ENCODE measurements at places on chromosomes 4 and X.

DNA sequence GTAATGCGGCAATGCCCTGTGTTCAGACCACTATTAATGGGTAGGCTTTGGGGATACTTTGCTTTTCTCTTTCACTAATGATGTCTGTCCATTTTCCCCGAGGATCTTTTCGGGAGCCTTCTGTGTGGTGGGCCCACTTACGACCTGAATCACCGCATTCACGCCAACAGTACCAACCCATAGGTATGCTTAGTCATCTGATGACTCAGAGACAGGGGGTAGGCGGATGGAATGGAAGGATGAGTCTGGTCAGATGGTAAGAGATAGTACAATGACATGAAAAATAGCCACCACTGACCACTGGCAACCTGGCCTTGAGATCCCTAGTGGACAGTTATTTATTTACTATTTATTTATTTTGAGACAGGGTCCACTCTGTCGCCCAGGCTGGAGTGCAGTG, 76.0 kb upstream of the DHRSX start:
- DNase-seq: no peak

GRCh38 chrX:86014421-86014820, 32.9 kb downstream of the CHM start:
- DNase-seq: no peak

DNA sequence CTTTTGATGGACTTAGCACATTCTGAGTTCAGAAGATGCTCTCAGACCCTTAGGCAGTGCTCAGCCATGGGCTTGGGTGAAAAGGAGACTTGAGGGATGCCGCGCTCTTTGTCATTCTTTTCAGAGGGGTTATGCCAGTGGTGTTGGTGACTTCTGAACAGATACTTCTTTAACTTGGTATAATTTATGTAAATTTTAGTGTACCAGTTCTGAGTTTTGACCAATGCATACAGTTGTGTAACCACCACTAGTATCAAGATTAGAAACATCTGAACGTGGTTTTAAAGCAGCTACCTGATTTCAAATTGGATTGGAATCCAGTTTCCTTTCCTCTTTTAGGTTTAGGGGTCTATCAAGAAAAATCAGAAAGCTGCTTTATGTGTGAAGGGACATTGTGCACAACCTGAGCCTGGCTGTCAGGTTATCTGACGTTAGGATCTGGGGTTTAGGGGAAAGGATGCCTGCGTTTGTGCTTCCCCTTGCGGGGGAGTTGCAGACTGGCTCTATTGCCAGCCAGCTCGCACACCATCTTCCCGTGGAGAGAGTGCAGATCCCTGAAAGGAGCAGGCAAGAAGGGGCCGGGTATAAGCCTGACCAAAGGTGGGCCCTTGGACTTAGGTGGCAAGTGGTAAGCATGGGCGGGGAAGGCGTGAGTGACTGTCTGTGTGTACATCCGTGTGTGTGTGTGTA, 19.0 kb downstream of the SMS start:
- no peak for DNase-seq

DNA sequence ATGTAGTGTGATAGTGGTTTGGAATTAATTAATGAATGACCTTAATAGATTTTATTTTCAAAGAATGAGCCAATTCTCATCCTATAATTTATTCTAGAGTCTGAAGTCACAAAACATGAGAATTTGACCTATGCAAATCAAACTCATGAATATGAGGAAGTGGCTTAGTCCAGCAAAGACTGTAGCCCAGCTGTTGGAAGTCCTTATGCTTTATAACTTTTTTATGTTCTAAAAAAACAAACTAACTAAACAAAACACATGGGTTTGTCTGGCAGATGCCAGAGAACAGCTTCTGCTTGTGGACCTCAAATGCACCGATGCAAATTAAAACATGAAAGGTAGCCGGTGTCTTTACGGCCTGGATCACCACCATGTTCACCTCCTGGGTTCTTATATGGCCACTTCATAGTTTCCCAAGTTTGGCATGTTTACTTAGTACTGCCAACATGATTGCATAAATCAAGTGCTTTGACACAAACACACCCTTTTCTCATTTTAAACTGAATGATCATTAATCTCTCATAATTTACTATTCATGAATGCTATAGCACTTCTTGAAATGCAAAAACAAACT, 277.4 kb downstream of the PAPSS1 start:
- no peak for DNase-seq

DNA sequence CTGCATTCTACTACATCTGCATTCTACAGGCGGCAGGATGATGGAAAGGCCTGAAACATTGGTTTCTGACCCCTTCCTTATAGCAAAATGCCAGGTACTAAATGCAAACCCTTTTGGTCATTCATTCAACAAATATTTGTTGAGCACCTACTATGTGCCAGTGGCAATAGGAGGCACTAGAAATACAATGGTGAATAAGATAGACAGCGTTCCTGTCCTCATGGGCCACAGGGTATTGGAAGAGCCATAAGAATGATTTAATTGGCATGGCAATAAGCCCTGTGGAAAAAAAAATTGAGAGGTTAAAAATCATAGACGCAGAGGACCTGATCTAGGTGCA, 17.3 kb upstream of the LAP3 start:
- no peak for DNase-seq

GRCh38 chr4:147015491-147015890, 69.8 kb upstream of the TTC29 start:
- no peak for DNase-seq

DNA sequence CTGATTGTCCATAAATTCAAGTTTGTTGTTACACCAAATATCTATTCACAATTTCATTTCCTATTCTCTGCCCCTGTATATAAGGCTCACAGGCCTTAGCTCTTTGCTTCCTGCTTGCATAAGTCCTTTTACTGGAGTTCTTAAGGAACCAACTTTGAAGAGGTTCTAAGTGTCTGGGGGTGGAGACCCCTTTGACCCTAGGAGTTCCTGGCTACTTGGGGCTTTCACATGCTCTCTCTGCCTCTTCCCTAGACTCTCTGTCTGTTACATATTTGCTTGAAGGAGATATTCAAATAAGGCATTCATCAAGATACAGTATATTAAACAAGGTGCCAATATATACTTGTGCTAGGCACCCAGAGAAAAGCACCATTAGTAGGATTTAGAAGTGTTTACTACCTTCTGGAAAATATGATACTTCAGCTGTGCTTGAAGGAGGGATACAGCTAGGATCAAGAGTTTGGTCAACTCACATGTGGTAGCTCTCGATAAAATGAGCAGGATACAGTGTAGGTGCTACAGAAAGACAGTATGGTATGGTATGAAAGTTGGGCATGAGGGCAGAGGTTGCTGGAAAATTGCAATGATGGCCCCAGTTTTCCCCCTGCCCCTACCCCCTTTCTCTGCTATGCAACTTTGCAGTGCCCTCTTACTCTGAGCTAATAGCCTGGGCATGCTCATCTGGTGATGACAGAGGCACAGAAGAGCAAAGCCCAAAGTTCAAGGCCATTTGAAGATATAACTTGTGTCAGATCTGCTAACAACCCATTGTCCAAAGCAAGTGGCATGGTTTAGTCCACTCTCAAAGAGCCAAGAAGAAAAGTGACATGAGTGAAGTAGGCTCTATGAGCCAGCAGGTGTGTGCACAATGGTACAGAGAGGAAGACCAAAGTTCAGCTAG, 107.6 kb upstream of the CPEB2 start:
- DNase-seq: no peak

GRCh38 chr4:35138449-35138848, 1105.9 kb downstream of the ARAP2 start:
- DNase-seq: no peak

GRCh38 chr4:154406018-154406795, 85.4 kb downstream of the DCHS2 start:
- no peak for DNase-seq

DNA sequence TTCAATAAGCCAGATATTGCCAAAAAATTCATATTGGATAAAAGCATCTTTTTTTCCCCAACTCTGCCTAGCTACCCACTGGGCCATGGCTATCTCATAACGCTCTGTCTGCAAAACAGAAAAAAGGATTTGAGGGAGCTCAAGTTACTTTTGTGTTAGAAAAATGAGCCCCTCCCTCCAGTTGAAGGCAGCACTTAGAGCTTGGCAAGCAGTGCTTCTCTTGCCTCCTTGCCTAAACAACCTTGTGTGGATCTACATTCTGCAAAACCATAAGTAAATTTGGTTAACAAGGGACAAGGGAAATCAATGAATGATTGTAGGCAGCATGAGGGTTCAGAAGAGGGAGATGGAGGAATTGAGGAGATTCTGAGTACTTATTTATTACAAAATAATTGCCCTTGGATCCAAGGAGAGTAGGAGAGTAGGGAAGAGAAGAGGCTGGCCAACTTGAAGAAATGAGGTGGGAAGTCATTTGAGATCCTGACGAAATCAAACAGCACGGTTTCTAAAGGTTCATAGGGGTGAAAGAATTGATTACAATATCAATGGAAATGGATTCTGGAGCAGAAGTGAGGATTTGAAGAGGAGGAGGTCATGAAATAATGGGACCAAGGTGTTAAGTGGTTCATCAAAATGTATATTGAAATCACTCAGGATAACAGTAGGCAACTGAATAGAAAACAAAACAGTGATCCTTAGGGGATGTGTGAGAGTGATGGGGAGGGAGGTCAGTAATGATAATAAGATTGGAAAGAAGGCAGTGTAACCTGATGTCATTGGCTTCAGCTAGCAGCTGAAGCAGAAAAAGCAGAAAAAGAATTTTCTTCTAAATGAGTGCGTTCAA, 434.8 kb upstream of the IGFBP7 start:
- no peak for DNase-seq

DNA sequence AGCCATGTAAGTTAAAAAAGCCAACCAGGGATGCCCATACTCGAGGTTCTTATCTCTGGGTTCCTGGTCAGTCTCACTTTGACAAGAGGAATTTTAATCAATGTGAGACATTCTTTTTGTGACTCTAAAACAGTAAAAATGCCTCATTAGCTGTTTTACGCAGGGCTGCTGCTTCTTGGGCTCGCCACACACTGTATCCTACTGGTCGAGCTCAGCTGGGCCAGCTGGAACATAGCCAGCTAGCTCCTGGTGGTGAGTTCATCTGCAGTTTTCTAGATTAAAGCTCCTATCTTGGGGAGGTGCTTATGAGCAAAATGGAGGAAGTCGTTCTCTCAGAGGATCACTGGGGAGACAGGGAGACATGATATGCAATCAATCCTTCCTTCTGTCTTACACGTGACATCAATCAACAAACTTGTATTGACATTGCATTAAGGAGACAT, 55.9 kb upstream of the LEF1 start:
- no peak for DNase-seq

DNA sequence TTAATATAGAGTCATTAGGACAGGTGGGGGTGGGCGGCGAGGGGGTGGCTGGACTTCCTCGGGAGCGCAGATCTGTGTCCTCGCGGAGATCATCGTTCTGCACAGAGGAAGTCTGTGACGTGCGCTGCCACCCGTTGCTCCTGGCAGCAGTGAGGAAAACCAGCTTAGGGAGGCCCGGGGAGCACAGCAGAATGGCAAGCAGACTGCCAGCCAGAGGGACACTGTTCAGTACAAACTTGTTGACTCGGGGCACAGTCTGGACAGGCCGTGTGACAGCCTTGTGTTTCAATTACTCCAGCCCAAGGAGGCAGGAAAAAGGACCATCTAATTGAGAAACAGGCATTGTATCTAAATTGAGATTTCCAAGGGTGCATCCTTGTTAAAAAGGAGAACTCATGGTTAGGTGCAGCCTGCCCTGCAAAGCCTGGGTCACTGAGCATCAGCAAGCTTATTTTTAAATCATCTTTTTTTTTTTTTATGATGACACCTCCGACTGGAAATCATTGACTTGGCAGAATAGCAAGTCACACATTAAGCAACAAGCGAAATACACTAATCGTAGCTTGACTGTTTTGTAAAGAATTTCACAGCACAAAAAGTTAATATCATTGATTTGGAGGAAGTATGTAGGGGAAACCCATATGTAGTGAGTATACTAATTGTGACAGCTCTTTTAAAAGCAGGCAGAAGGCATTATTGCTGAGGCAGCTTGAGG, 512.0 kb upstream of the FAT1 start:
- no peak for DNase-seq

DNA sequence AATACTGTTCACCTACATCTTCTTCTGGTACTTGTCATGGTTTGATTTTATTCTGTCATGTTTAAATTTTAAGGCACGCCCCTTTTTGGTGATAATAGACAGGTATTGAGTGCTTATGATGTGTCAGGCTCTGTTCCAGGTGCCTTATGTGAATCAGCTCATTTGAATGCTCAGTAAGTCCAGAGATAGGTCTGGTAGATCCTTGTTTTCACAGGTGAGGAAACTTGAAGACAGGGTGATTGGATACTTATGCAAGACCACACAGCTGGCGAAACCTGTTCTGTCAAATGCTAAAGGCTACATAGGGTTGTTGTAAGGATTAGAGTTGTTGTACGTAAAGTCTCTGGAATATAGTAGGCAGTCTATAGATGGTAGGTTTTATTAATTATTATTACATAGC, 9.6 kb upstream of the SLC25A14 start:
- DNase-seq: no peak

GRCh38 chr4:149987330-149988086, 90.7 kb upstream of the DCLK2 start:
- DNase-seq: no peak

- DNase-seq: no peak
These were observed 460.3 kb downstream of the MID1IP1 start for GRCh38 chrX:39261446-39262147.

DNA sequence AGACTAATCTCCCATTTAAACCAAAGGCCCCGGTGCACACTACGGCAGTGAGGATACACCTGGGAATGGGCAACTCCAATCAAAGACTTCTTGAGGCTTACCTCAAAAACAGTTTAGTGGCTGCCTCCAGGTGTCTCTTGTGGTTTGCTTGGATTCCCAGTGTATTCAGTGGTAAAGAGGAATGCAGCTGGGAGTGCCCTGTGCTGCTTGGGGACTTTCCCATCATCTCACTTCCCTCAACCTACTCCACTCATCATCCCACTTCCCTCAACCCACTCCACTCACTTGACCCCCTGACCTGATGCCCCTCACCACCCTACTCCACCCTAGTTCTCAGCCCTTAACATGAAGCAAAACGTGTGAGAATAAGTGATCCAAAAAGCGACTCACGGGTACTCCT, 177.3 kb upstream of the ETNPPL start:
- DNase-seq: no peak

- no peak for DNase-seq
These were observed 51.6 kb upstream of the ELOVL6 start for GRCh38 chr4:110250023-110250387.

GRCh38 chrX:12210196-12210815, 72.0 kb downstream of the FRMPD4 start:
- DNase-seq: no peak

DNA sequence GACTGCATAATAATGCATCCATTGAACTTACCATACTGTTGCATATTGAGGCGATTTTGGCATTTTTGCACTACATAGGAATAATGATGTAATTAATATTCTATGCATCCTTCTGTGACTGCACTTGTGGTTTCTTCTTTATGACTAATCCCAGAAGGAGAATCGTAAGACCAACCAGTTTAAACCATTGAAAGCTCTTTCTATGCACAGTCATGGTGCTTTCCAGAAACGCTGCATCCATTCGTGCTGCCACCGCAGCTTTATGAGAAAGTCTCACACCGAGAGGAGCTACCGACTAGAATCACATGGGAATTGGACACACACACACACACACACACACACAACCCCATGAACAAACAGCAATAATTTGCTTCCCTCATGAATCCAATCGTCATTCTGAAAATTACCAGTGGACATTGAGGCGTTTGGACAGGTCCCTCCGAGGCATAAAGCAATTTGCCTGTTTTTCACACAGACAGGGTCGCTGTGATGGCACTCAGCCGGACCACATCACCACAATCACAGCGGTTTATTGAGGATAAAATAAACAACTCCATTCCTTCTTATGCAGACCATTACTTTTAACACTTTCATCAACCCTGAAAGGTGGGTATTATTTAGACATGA, 64.2 kb downstream of the PACRGL start:
- no peak for DNase-seq
